ENCODE measurements at places on chromosomes 5 and 9.

DNA sequence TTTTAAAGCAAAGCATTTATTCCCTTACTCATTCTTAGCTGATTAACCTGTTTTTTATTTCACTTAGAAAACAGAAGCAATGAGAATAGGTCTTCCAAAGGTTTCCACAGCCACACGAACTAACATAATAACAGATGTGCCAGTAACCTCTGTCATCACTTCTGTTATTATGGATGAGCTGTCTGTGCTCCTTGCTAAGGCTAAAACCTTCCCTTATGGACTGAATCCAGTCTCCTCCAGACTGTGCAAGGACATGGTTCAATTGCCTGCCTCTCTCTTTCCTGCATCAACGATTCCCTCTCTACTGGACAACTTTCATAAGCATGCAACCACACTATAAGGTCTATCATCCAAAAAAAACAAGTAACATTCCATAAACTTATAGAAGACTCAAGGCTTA lies 1446.2 kb downstream of the MAT2B start:
- DNase-seq, result no peak

- DNase-seq, result no peak
Observed at GRCh38 chr5:3534997-3535396, 60.6 kb upstream of the IRX1 start.

- no peak for DNase-seq
Observed at GRCh38 chr9:31839273-31839672, 545.2 kb upstream of the ACO1 start.

- DNase-seq, result no peak
Observed at GRCh38 chr9:98790134-98790841, 6.1 kb downstream of the ANKS6 start.

DNA sequence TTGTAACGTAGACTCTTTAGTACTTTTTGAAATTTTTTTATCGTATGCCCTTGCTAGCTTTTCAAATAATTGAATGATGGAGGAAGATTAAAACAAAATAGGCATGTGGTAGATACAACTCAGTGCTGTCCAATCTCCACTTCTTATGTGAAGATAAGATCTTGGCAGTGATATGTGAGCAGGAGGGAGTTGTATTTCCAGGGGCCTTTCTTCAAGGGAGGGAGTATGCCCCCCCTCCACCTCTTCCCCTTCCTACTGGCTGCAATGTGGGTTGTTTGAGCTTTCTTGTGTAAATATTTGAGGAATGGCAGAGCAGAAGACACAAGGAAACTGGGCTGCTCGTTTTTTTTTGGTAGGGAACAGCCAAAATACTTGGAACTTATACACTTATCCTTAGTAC lies 374.9 kb downstream of the PSAT1 start:
- DNase-seq, result no peak

GRCh38 chr9:6764950-6765349 lies 7.2 kb downstream of the KDM4C start:
- no peak for DNase-seq

Data from T-helper 22 cell (primary cell).